ENCODE measurements at places on chromosomes 13 and 19.

GRCh38 chr19:16266586-16266942 is 58.1 kb upstream of the KLF2 start:
- DNase-seq = peak; percentile 53

GRCh38 chr19:16088351-16089009 is 12.2 kb downstream of the TPM4 start:
- DNase-seq = no peak

- DNase-seq = no peak
These were observed 325.4 kb downstream of the FOXO1 start for GRCh38 chr13:40341096-40341471.

- no peak for DNase-seq
These were observed 59.3 kb downstream of the LRCH1 start for GRCh38 chr13:46612267-46612666.
